Stimulated activated CD8-positive, alpha-beta memory T cell treated with anti-CD3 and anti-CD28 coated beads, Interleukin-4, amount 100 ng/mL, for 4 hours (primary cell): ENCODE measurements at places on chromosomes 13 and 19.

GRCh38 chr13:23140492-23140891, 40.3 kb upstream of the SGCG start:
- DNase-seq = no peak

GRCh38 chr19:44131955-44132354, 9.4 kb upstream of the ZNF234 start:
- DNase-seq = no peak

- no peak for DNase-seq
Measured at GRCh38 chr19:3506384-3507340, 551 bp downstream of the FZR1 start.

DNA sequence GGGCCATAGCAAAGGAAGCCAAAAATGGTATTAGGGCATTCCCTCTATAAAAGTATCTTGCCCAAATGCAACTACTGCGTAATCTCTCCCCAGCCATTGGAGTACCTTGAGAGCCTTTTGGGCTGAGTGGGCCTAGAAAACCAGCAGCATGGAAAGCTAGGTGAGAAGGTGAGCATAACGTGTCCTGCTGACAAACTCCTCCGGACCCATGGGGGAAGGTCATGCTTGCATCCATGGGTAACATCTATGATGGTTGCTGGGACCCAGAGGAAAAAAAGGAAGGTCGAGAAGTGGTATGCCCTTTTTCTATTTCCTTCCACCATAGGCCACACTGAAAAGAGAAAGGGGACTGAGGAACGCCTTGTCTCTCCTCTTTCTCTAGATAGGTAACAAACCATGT, 57.4 kb downstream of the ZNF728 start:
- DNase-seq = no peak

DNA sequence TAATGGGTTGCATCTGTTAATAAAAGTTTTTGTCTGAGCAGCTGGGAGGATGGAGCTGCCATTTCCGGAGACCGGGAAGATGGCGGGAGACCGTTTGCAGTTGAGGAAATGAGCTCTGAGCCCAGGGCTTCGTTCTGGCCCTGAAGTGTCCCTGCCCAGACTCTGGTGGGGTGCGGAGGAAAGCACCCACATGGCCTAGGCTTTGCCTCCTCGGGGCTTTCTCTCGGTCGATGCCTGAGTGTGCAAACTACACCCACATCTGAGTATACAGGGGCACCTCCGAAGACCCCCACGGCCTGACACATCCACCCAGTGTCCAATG, 15.6 kb upstream of the NANOS3 start:
- DNase-seq = no peak

DNA sequence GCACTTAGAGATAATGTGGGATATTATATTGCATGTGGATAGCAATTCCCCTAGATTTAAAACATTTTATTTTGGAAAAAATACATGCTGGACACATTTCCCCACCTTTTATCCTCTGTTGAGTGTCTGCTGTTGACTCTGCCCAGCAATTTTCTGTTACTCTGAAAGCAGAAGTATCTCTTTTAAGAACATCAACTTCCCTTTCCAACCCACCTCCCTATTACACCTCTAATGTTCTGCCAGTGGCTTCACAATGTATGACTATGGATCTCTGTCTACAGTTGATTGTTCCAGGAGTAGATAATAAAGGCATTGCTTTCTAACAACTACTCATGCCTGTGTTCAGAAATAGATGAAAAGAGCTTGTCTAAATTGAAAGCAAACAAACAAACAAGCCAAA, 754.8 kb upstream of the SLITRK6 start:
- DNase-seq = no peak

GRCh38 chr13:33116321-33117010, 100.2 kb downstream of the KL start:
- DNase-seq = no peak

DNA sequence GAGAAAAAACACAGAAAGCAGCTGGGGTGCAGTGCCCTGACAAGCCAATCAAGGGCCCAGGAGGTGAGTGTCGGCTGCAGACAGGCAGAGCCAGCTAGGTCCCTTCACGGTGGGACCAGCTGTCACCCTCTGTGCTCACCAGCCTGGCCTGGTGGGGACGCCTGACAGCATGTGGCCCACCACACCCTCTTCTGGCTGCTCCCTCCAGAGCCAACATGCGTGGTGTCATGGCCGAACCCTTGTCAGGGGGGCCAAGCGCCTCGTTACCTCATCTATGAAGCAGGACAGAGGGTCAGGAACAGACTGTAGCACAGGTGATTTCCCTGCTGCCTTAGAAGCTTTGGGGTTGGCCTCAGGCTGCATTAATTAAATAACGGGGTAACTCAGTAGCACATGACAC, 40.0 kb upstream of the ISYNA1 start:
- DNase-seq = no peak

DNA sequence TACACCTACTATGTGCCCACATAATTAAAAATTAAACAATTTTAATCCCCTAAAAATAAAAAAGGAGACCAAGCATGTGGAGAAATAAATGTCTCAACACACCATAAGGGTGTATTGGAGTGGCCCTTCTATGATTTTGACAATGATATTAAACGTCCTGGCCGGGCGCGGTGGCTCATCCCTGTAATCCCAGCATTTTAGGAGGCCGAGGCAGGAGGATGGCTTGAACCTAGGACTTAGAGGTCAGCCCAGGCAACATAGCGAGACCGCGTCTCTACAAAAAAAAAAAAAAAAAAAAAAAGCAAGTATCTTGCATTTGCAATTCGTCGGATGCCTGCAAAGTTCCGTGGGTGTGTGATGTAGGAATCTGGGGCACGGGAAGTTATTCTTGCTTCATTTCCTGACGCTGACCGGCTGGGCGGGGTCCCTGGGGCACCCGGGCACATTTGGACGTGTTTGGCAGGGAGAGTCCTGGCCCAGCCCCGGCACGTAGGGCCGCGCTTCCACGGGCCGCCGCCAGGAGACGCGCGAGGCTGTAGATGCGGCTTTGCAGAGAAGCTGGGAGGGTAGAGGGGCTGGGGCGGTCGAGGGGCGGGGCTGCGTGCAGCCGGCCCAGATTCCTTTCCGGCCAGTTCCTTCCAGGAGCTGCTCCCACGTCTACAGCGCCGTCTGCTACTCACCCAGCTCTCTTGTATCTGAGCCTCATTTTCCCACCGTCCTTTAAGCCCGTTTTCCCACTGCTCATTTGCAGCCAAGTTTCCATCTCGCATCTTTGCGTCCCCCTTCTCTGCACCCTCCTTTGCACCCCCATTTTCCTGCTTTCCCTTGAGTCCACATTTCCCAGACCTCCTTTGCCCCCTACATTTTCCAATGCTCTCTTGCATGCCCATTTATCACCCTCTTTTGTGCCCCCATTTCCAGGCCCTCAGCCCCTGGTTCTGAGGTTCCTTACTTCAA, 2.2 kb upstream of the TSPAN16 start:
- DNase-seq = peak; percentile 61

GRCh38 chr19:35462476-35462953, 14.5 kb downstream of the FFAR2 start:
- no peak for DNase-seq
